ENCODE measurements at places on chromosomes 6 and 20.

DNA sequence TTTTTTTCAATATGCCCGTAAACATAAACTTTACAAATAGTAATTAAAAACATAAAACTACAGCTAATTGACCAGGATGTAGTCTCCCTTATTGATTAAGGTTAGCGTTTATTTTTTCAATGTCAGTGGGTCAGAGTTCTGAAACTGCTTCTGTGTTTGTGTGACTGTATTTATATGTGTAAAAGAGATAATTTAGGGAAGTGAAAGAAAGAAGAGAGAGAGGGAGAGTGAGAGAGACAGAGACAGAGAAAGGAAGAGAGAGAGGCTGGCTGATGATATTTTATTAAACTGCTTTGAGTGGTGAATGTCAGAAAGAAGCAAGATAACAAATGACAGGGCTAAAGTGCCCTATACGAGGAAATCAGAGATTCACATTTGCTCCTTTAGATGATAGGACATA lies 266.1 kb upstream of the PTCHD4 start:
- DNase-seq, result no peak

GRCh38 chr20:14498772-14499171 lies 161.4 kb upstream of the FLRT3 start:
- no peak for DNase-seq

- no peak for DNase-seq
Measured at GRCh38 chr20:63900413-63900812, 5.5 kb downstream of the DNAJC5 start.

DNA sequence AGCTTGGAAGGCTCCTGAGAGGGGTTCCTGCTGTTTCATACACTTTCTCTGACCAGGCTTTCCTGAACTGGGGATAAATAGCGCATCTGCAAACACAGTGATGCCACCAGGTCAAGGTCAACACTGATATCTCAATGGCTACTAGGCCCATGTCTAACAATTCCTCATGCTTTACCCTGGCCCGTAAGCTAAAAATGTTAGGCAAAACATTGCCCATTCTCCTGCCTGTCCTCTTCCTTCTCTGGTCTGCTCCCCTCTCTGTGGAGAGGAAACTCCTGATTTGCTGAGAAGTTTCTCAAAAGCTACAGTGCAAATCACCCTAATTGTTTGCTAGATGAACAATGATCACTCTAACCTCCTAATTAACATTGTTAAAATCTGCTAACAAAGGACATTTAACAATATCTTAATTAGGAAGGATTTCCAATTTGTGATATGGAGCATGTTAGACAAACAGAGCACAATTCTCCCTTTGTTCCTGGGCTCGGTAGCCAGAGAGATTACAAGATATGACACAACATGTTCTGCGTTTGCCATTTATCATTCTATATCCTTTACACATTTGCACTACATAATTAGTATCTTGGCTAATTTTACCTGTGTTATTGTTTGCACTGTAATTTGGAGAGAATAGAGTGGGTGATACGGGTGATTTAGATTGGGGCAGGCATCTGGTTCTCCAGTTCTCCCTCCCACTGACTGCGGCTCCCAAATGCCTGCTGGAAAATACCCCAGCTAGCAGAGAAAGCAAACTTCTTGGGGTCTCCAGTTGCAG lies 266.8 kb downstream of the CD83 start:
- no peak for DNase-seq

GRCh38 chr6:44251576-44252524 lies 4.9 kb downstream of the HSP90AB1 start:
- DNase-seq, result no peak

DNA sequence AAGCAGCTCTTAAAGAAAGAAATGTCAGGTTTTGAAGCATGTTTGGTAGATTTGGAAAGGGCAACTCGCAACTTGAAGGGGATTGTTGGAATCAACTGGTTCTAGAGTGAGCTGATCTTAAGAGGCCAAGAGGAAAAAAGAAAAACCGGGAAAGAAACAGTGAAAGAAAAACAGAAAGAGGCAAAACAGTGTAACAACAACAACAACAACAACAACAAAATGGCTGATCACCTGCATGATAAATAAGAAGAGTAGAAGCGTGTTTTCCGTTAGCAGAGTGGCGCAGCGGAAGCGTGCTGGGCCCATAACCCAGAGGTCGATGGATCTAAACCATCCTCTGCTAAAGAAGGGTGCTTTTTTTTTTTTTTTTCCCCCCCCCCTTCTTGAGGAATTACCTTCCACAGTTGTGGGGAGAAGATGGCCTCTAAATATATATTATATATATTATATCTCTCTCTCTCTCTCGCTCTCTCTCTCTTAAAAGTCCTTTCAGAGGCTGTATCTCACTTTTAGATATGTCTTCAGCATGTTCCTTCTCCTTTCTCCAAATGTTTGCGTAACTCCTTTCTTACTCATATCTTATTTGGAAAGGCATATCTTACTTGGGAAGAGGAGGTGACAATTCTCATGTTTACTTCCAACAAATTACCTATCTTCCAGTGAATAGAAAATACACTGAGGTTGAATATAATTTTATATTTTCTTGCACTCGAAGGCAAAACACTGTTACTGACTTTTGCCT lies 134.4 kb downstream of the OR2B2 start:
- DNase-seq, result no peak

Data from body of pancreas (tissue), 4 donors.